SHP77 (cell line): ENCODE measurements at places on chromosomes 7 and 10.

- no peak for DNase-seq
These were observed 86.7 kb upstream of the GNAI1 start for GRCh38 chr7:80047856-80048459.

DNA sequence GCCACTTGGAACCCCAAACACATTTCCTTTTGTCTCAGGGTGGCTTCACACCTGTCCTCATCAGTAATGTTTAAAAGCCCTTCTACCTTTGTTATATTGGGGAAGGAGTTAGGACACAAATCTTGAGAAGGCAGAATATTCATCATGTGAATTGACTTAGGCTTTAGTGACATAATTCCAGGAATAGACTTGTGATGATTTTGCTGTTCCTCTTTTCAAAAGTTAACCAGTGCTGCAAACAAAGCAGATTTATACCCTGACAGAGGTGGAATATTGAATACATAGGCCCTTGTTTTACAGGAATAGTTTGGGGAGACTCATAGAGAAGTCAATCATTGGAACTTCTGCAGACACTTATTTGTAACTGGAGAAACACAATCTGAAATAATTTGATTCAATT is 27.0 kb downstream of the ZNF786 start:
- DNase-seq, result no peak

DNA sequence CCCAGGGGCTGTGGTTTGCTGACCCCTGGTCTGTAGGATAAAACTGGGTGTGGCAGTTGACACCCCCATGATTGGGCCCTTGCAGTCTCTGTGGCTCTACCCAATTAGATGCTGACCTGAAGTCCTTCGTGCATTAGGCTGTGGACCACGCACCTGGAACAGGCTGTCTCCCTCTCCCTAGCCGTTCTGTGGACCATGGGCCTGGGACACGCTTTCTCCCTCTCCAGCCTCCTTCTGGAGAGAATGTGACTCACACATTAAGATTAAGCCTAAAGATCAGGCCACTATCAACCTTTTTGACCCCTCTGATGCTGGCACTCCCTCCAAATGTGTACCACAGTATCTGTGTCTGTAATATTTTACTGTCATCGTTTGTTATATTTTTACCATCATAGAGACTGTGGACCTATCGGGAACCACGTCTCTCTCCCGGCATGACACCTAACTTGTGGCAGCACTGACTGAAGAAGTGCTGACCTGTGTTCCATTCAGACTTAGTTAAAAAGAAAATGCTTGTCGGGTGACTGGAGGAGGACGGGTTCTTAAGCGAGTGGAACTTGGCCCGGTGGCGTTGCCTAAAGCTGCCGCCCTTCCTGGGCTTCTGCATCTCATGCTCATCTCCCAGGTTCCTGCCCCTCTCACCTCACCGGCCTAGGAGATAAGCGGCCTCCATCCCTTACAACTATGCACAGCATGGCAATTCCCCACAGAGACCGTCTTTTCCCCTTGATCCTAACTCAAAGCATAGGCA is 92.8 kb downstream of the WDR37 start:
- DNase-seq, result no peak

DNA sequence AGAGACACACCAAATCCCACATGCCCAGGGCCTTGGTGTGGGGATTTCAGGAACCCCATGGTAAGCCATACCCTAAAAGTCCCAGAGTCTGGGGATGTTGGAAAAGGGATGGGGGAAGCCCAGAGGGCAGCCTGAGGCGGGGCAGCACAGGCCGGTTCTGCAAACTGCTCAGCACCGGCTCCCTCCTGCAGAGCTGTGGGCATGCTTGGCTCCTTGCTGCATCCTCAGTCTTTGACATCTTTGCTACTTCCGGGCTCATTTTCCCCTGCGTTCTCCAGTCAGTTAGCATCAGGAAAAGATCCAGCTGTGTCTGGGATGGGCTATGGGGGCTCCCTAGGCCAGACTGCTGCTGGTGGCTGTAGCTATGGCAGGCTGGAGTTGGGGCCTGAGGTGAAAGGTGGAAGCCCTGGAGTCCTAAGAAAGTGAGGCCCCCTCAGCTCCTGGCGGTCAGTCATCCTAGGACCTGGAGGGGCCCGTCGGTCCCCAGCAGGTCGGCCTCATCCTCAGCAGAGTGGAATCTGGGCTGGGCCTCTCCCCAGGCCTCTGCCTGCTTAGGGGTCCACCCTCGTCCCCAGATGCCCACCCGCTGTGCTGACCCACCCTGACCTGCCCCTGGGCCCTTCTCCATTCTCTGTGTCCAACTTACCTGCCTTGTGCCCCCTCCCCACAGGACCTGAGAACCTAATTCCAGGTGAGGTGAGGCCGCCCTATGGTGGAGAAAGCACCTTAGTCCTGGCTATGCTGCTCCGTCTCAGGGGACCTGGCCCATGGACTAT is 9.3 kb downstream of the TBATA start:
- DNase-seq, result no peak

GRCh38 chr7:33669251-33669670 is 236.1 kb upstream of the BMPER start:
- peak; percentile 75 for DNase-seq

DNA sequence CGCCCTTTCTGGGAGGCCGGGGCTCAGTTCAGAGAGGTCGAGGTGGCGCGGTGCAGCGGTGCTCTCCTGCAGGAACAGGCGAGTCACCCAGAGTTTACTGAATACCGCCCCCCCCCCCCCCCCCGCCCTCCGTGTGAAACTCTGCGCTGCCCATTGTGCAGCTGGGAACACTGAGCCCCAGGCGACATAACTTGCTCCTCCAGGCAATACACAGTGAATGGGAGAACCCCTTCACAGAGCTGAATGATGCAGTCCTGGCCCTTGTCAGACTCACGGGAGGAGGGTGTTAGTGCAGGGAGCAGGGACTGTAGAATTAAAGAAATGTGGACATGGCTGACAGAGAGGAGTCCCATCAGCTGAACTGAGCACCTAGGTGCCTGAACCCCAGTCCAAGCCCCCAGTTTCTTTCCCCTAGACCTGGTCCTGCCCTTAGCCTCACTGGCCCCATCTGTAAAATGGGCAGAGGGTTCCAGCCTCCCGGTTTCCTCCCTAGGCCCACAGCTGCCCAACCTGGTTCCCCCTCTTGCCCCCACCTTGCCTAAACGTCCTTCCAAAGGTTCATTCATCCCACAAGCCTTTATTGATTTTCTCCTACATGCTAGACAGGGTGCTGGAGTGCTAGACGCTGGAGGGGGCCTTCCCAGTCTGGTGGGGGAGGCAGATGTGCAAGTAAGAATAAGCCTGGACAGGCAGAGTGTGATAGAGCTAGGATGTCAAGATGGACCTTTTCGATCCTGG is 869 bp upstream of the LOXL4 start:
- peak; percentile 56 for DNase-seq

GRCh38 chr7:155460926-155461613 is 3.1 kb downstream of the EN2 start:
- no peak for DNase-seq

DNA sequence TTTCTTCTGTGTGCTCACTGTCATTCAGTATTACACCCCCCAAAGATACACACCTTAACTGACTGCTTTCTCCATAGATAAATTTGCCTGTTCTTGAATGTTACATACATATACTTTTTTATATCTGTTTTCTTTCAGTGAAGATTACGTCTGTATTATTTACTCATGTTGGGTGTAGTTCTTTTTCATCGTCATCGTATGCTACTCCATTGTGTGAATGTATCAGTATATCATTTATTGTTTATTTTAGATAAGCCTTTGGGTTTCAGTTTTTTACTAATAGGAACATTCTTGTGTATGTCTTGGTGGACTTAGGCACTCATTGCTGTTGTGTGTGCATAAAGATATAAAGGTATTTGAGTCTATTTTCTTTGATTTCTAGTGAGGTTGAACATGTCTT is 64.4 kb downstream of the SEPTIN7 start:
- no peak for DNase-seq

DNA sequence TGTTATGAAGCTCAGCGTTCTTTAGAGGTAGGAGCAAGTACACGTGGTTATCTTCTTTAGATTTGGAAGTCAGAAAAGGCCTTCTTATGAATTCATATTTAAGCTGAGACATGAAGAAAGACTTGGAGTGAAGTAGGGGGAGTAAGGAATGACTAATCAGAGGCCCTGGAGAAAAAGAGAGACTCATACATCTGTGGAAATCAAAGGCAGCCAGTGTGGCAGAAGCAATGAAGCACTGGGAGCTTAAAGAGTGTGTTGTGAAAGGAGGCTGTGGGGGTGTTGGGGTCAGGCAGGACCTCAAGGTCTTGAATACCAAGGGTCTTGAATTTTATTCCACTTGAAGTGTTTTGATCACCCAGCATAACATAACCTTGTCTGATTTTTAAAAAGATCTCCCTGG is 35.7 kb upstream of the FGL2 start:
- no peak for DNase-seq

GRCh38 chr10:49585387-49585786 is 24.7 kb upstream of the SLC18A3 start:
- no peak for DNase-seq

DNA sequence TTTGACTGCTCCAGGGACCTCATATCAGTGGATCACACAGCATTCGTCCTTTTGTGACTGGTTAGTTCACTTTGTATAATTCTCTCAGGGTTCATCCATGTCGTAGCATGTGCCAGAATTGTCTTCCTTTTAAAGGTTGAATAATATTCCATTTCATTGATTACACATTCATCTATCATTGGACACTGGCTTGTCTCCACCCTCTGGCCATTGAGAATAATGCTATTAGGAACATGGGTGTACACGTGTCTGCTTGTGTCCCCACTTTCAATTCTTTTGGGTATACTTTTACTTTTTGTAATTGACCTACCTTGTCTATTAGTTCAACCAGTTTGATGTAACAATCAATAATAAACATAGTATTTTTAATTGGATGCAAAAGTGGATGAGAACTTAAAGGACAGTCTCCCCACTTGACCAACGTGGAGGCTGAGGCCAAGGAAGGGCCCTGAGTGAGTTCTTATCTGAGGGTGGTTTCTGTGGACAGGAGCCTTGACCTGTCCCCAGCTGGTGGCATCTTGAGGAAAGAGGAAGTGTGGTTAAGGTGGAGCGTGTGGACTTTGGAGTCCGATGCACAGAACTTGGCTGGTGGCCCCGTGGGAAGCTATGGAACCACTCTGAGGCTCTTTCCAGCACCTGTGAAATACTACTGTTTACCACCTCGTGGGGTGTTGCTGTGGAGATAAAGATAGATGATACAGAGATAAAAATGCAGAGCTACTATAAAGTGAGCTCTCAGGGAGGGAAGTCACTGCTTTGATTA is 16.6 kb downstream of the WDFY4 start:
- DNase-seq, result no peak

DNA sequence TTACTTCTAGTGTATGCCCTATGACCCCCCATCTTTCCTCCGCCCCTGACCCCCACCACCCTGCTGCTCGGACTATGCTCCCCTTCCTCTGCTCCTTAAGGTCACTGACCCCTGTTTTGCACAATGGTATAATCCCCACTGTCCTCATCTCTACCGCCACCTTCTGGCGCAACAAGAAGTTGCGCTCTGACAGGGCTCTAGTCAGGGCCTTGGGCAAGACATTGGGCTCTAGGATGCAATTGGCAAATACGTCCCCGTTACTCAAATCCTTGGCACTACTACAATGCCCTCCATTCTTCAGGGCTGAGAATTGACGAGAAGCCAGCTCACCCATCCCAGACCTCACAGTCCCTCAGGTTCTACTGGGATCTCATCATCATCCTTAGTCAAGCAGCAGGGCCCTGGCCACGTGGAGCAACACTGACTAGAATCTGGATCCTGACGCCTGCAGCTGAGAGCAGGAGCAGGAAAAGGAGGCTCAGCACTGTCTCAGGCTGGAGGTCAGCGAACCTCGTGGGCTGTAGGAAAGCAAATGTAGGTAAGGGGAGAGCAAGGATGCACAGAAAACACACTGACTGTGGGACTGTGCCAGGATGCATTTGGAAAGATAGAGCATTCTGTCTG is 10.6 kb downstream of the LRIT2 start:
- DNase-seq, result no peak

DNA sequence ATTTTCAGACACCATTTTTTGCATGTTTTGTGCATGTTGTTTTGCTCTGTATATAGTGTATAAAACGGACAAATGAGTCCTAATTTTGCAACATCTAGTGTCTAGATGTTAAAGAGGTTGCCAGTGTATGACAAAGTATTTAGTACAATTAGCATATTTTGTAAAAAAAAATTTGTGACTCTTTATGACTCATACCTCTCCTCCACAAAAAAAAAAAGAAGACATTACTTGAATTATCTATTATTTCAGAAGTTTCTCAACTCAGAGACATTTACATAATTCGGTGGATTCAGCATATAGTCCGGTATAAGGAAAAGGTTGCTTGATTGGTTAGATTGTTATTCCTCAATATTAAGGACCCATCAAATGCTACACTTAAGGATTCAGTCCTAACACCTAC is 26.0 kb downstream of the NUP42 start:
- DNase-seq, result no peak

GRCh38 chr10:57891201-57892006 is 376.3 kb downstream of the IPMK start:
- no peak for DNase-seq

- no peak for DNase-seq
These were observed 12.0 kb upstream of the COMTD1 start for GRCh38 chr10:75247797-75248196.

- no peak for DNase-seq
These were observed 119.2 kb downstream of the DPP6 start for GRCh38 chr7:154171422-154171821.

- DNase-seq, result no peak
These were observed 524.3 kb downstream of the TCERG1L start for GRCh38 chr10:130787243-130787642.

GRCh38 chr10:132181691-132182425 is 4.9 kb upstream of the DPYSL4 start:
- no peak for DNase-seq

GRCh38 chr10:82969405-82969804 is 1094.4 kb downstream of the NRG3 start:
- DNase-seq, result no peak
